Psoas muscle (tissue), 8 donors: ENCODE measurements at places on chromosomes 1 and 21.

DNA sequence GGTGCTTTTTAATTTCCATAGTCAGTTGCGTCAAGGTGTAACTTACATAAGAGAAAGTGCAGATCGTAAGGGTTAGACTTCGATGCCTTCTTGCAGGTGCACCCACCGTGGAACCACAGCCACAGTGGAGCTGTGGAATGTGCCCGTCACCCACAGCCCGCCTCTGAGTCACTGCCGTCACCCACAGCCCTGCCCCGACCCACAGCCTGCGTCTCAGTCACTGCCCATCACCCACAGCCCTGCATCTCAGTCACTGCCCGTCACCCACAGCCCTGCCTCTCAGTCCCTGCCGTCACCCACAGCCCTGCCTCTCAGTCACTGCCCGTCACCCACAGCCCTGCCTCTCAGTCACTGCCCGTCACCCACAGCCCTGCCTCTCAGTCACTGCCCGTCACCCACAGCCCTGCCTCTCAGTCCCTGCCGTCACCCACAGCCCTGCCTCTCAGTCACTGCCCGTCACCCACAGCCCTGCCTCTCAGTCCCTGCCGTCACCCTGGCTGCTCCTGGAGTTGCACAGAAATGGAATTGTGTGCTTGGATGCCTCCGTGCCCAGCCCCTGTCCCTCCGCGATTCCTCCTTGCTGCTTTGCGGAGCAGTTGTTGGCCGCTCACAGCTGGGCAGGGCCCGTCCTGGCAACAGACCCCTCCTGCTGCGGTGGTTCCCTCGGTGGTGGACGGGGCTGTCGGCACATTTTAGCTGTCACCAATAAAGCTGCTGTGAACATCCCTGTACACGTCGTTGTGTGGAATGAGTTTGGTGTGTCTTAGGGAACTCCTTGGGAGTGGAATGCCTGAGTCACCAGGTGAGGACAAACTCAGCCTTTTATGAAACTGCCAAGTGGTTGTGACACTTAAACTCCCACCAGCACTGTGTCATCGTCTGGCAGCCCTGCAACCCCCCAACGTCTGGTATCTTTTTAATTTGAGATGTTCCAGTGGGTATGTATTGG lies 44.9 kb upstream of the COL6A2 start:
- H3K36me3 ChIP-seq, result no peaks in the 10 kb centered on the region
- H3K27me3 ChIP-seq, result peaks cover 14% of the 10 kb centered on the region
- H3K27ac ChIP-seq, result no peak overlapping the region
- DNase-seq, result no peak

DNA sequence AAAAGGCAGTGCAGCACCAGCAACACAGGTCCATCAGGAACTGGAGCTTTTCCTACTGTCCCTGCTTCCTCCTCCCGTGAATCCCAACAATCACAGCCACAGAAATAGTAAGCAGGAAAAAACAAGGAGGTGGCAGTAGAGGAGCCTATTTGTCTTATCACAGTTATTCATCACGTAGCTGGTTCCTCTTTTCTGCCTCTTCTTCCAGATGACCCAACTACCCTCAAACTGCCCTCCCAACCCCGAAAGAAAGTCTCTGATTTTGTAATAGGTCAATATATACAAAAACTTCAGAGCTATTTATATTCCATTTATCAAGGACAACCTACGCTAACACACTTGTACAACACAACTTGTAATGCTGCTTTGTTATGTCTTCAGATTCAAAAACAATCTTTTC lies 21.4 kb downstream of the GNB1 start:
- no peak overlapping the region for H3K27ac ChIP-seq
- H3K36me3 ChIP-seq, result no peaks in the 10 kb centered on the region
- H3K4me1 ChIP-seq, result peaks cover 46% of the 10 kb centered on the region
- no peaks in the 10 kb centered on the region for H3K27me3 ChIP-seq

GRCh38 chr1:1623631-1624442 lies 8.1 kb upstream of the MMP23B start:
- peaks cover 52% of the 10 kb centered on the region for H3K4me1 ChIP-seq
- no peaks in the 10 kb centered on the region for H3K27me3 ChIP-seq
- no peak overlapping the region for H3K4me3 ChIP-seq
- peak; percentile 44 for DNase-seq
- H3K36me3 ChIP-seq, result no peaks in the 10 kb centered on the region

GRCh38 chr1:78543941-78544643 lies 53.3 kb downstream of the PTGFR start:
- no peaks in the 10 kb centered on the region for H3K4me1 ChIP-seq
- no peaks in the 10 kb centered on the region for H3K27me3 ChIP-seq
- DNase-seq, result no peak
- H3K36me3 ChIP-seq, result no peaks in the 10 kb centered on the region
